ENCODE measurements at places on chromosomes 2 and 18.

- no peaks in the 10 kb centered on the region for H3K36me3 ChIP-seq
- H3K4me1 ChIP-seq, result peaks cover 9% of the 10 kb centered on the region
- no peak overlapping the region for H3K4me3 ChIP-seq
- no peak for DNase-seq
- peaks cover 4% of the 10 kb centered on the region for H3K27me3 ChIP-seq
Measured at GRCh38 chr18:22067682-22068081, 101.7 kb upstream of the GATA6 start.

- H3K27ac ChIP-seq, result no peak overlapping the region
- no peaks in the 10 kb centered on the region for H3K36me3 ChIP-seq
- peaks cover 14% of the 10 kb centered on the region for H3K27me3 ChIP-seq
- H3K4me3 ChIP-seq, result no peak overlapping the region
Measured at GRCh38 chr18:48530399-48531081, 8.3 kb upstream of the CTIF start.

- H3K4me1 ChIP-seq, result peaks cover 14% of the 10 kb centered on the region
- no peak for DNase-seq
- no peaks in the 10 kb centered on the region for H3K36me3 ChIP-seq
- no peaks in the 10 kb centered on the region for H3K27me3 ChIP-seq
Measured at GRCh38 chr2:222736301-222736700, 64.8 kb downstream of the MOGAT1 start.

DNA sequence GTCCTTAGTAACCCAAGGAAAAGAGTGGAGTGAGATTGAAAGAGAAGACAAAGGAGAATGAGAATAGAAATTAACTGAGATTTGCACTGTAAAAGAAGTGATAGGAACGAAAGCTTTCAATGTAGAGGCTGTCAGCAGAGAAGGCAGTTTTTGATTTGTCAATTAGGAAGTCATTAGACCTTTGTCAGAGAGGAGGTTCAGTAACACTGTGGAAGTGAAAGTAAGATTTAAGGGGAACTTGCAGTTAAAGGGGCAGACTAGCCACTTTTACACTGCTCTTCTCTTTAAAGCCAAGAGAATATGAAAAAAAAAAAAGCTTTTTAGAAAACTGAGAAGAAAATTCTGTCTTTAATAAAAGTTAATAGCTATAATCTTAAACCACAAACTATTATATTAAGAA lies 11.5 kb upstream of the KYNU start:
- H3K27ac ChIP-seq, result no peak overlapping the region
- H3K4me3 ChIP-seq, result no peak overlapping the region
- no peaks in the 10 kb centered on the region for H3K27me3 ChIP-seq
- DNase-seq, result no peak
- no peaks in the 10 kb centered on the region for H3K36me3 ChIP-seq

- H3K4me3 ChIP-seq, result no peak overlapping the region
- H3K27me3 ChIP-seq, result peaks cover 12% of the 10 kb centered on the region
- no peaks in the 10 kb centered on the region for H3K4me1 ChIP-seq
- H3K27ac ChIP-seq, result no peak overlapping the region
- no peak for DNase-seq
Measured at GRCh38 chr2:8089596-8089995, 592.3 kb upstream of the ID2 start.

- no peaks in the 10 kb centered on the region for H3K36me3 ChIP-seq
- no peak overlapping the region for H3K27ac ChIP-seq
Measured at GRCh38 chr2:33531549-33532059, 55.2 kb downstream of the RASGRP3 start.

- no peaks in the 10 kb centered on the region for H3K36me3 ChIP-seq
- DNase-seq, result no peak
- no peaks in the 10 kb centered on the region for H3K27me3 ChIP-seq
- H3K27ac ChIP-seq, result no peak overlapping the region
- no peak overlapping the region for H3K4me3 ChIP-seq
- peaks cover 56% of the 10 kb centered on the region for H3K4me1 ChIP-seq
Measured at GRCh38 chr2:141927536-141927935, 203.3 kb downstream of the LRP1B start.

GRCh38 chr18:45589356-45590035 lies 25.8 kb upstream of the SLC14A2 start:
- H3K36me3 ChIP-seq, result peaks cover 2% of the 10 kb centered on the region
- DNase-seq, result no peak
- peaks cover 43% of the 10 kb centered on the region for H3K4me1 ChIP-seq
- H3K4me3 ChIP-seq, result peak overlapping the region; percentile 51

DNA sequence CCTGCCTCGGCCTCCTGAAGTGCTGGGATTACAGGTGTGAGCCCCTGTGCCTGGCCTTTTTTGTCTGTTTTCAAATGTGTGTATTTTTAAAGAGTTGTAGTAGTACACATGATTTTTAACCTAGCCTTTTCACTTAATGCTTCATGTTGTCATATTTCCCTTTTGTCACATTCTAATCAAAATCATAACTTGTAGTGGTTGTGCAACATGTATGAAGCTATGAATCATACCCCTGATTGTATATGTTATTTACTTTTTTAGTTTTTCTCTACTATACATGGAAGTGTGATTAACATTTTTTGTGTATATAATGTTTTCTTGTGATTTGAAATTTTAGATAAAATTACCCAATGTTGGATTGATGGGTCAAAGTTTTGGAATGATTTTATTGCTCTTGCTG lies 8.5 kb downstream of the GEN1 start:
- no peaks in the 10 kb centered on the region for H3K36me3 ChIP-seq
- DNase-seq, result no peak
- no peaks in the 10 kb centered on the region for H3K4me1 ChIP-seq
- no peaks in the 10 kb centered on the region for H3K27me3 ChIP-seq

DNA sequence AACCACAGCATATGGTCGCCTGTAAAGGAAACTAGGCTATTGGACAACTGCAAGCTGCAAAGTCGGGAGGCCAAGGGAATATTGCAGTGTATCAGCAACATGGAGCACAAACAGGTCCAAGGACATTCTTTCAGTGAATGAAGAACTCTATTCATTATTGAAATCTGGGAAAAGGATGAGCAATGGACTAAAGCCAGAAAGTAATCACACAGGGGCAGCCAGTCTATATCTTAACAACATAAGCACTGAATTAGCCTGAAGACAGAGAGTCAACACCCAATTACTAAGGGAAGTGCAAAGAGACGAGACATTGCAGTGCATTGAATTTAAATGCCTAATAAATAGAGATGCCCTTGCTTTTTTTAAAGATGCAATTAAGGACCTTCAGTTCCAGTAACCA lies 615.5 kb upstream of the SETBP1 start:
- no peak for DNase-seq
- no peaks in the 10 kb centered on the region for H3K36me3 ChIP-seq
- H3K4me3 ChIP-seq, result no peak overlapping the region
- peaks cover 7% of the 10 kb centered on the region for H3K4me1 ChIP-seq
- peaks cover 9% of the 10 kb centered on the region for H3K27me3 ChIP-seq

- H3K27ac ChIP-seq, result no peak overlapping the region
- no peaks in the 10 kb centered on the region for H3K27me3 ChIP-seq
- peaks cover 2% of the 10 kb centered on the region for H3K36me3 ChIP-seq
- DNase-seq, result no peak
- H3K4me3 ChIP-seq, result no peak overlapping the region
Measured at GRCh38 chr18:33914399-33914798, 310.3 kb downstream of the NOL4 start.

GRCh38 chr18:60319129-60319528 lies 53.4 kb downstream of the MC4R start:
- H3K36me3 ChIP-seq, result no peaks in the 10 kb centered on the region
- H3K27ac ChIP-seq, result no peak overlapping the region
- peaks cover 3% of the 10 kb centered on the region for H3K27me3 ChIP-seq
- H3K4me3 ChIP-seq, result no peak overlapping the region

- no peak overlapping the region for H3K4me3 ChIP-seq
- H3K27ac ChIP-seq, result no peak overlapping the region
- peaks cover 12% of the 10 kb centered on the region for H3K27me3 ChIP-seq
- no peak for DNase-seq
- H3K36me3 ChIP-seq, result no peaks in the 10 kb centered on the region
- no peaks in the 10 kb centered on the region for H3K4me1 ChIP-seq
Measured at GRCh38 chr18:30828700-30829099, 213.8 kb downstream of the DSC3 start.

- no peak for DNase-seq
- H3K4me3 ChIP-seq, result no peak overlapping the region
- no peak overlapping the region for H3K27ac ChIP-seq
- no peaks in the 10 kb centered on the region for H3K36me3 ChIP-seq
Measured at GRCh38 chr2:221228214-221228769, 343.8 kb downstream of the EPHA4 start.

DNA sequence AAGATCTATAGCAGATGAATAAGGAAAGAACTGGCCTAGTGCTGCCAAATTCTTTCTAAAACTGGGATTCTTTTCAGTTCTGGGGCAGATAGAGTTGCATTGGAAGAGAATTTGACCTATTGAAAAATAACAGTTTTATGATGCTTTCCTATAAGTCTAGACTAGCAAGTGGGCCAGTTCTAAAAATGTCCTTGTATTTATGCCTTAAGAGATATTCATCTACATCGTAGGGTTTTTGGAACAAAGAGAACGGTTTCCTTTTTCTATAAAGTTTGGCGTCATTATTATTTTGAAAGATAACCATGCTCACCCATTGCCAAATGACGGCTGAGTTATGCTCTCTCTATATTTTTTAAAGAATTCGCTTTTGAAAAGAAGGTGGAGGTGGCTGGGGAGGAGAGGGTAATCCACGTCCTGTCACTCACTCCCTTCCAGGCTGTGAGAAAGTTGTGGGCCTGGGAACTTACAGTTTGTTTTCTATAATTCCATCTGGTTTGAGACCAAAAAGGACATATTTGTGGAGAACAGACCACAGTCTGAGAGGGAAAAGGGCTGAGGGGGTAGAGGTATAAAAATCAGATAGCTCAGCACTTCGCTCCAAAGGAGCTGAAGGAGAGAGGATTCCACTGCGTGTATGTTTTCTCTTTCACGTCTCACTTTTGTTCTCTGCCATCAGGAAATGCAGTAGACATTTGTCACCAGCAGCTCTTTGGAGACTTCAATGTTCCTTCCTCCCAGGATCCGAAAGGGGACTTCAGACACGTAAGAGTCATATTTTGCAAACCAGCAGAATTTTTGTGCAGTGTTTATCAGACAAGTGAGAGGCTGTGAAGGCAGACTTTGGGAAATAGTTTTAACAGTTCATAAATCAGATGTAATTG lies 281.9 kb upstream of the FN1 start:
- H3K36me3 ChIP-seq, result no peaks in the 10 kb centered on the region
- DNase-seq, result no peak
- no peak overlapping the region for H3K4me3 ChIP-seq
- H3K27ac ChIP-seq, result peak overlapping the region; percentile 80
- peaks cover 45% of the 10 kb centered on the region for H3K4me1 ChIP-seq

GRCh38 chr2:165961818-165962217 lies 8.2 kb upstream of the TTC21B start:
- H3K27me3 ChIP-seq, result no peaks in the 10 kb centered on the region
- no peak overlapping the region for H3K4me3 ChIP-seq
- no peak overlapping the region for H3K27ac ChIP-seq
- H3K4me1 ChIP-seq, result no peaks in the 10 kb centered on the region
- H3K36me3 ChIP-seq, result no peaks in the 10 kb centered on the region

DNA sequence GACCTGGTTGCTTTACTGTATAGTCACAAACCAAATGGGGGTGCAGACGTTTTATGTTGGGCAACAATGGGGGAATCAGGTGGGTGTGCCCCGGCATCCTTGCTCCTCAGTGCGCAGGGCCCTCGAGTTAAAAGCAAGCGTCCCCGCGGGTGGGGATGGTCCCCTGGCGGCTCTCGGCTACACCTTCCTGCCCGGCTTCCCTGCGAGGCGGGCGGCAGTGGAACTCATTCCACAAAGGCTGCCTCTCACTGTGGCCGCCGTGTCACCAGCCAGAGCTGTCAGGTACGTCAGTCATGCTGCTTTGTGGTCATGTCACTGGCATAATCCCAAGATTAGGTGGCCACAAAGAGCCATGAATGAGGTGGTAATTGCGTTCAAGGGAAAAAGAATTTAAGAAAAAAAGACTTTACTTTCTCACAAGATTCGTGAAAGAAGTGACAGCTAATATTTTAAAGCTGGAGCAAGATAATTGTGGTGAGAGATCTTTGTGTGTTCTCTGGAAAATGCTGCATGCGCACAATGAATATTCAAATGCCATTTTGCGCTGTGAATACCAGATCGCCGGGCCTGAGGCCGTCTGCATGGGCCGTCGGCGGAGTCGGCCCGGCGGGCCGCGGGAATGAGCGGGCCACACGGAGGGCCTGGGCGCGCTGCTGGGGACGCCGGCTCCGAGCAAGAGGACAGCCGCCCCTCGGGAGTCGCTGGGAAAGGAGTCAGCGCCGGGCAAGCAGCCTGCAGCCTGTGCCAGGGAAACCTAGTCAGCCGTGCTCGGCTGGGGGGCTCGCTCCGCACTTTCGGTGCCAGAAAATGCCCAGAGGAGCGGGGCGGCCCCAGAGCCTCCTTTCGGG lies 82.3 kb upstream of the LDLRAD4 start:
- H3K27ac ChIP-seq, result no peak overlapping the region
- peaks cover 61% of the 10 kb centered on the region for H3K27me3 ChIP-seq
- H3K36me3 ChIP-seq, result no peaks in the 10 kb centered on the region

GRCh38 chr2:101787097-101787496 lies 89.6 kb downstream of the MAP4K4 start:
- DNase-seq, result no peak
- H3K27me3 ChIP-seq, result no peaks in the 10 kb centered on the region
- H3K4me3 ChIP-seq, result no peak overlapping the region
- peaks cover 8% of the 10 kb centered on the region for H3K36me3 ChIP-seq
- H3K27ac ChIP-seq, result no peak overlapping the region
- peaks cover 34% of the 10 kb centered on the region for H3K4me1 ChIP-seq

GRCh38 chr2:37405781-37406180 lies 61.4 kb downstream of the QPCT start:
- H3K4me1 ChIP-seq, result peaks cover 6% of the 10 kb centered on the region
- H3K36me3 ChIP-seq, result no peaks in the 10 kb centered on the region
- H3K27ac ChIP-seq, result no peak overlapping the region
- no peak overlapping the region for H3K4me3 ChIP-seq
- no peak for DNase-seq
- no peaks in the 10 kb centered on the region for H3K27me3 ChIP-seq

- no peak overlapping the region for H3K27ac ChIP-seq
- H3K27me3 ChIP-seq, result no peaks in the 10 kb centered on the region
- H3K36me3 ChIP-seq, result no peaks in the 10 kb centered on the region
- no peak overlapping the region for H3K4me3 ChIP-seq
Measured at GRCh38 chr2:25684577-25685473, 11.4 kb upstream of the DTNB start.

DNA sequence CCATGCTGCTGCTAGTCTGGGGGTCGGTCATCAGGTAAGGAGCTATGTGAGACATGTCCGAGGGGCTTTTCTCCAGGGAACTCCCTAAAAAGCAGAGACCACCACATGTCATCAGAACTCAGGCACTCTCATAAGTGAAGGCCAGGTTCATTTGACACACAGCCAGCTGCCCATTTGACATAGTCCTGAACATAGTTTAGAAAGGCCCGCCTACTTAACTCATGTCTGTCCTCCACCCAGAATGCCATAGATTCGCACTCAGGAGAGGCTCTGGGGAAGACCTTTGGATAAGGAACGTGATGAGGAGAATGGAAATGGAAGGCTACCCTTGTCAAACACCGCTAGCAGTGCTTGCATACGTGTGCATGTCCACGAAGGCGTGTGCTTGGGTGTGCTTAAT lies 157.2 kb downstream of the PTGR3 start:
- no peak overlapping the region for H3K4me3 ChIP-seq
- H3K27me3 ChIP-seq, result no peaks in the 10 kb centered on the region
- peaks cover 23% of the 10 kb centered on the region for H3K4me1 ChIP-seq
- H3K27ac ChIP-seq, result no peak overlapping the region
- DNase-seq, result no peak
- peaks cover 2% of the 10 kb centered on the region for H3K36me3 ChIP-seq
